ENCODE measurements at places on chromosomes 5 and 9. TPM values are rescaled to one million over a fixed set of nuclear protein-coding genes. Genes with fewer than 3 reads are reported as not detected.

DNA sequence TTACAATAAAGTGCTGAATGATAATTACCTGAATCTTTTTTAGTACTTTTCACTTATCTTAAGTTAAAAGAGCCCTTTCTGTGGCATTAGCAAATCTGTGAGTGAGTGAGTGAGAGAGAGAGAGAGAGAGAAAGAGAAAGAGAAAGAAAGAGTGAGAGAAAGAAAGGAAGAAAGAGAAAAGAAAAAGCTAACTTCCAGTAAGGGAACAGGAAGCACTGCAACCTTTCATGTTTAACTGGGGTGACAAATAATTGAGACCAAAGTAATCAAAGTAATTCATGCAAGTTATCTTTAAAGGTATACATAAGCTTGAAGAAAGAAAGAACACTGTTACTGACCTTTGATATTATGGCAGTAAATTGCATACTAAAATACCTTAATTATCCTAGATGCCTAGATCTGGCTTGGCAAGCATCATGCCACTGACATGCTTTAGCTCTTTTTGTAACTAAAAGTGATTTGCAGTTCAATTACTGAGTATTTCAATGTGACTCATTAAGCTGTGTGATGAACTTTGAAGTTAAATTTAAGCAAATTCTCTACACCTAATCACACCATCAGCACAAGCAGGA, 21.7 kb downstream of the FEM1C start:
- DNase-seq = no peak

DNA sequence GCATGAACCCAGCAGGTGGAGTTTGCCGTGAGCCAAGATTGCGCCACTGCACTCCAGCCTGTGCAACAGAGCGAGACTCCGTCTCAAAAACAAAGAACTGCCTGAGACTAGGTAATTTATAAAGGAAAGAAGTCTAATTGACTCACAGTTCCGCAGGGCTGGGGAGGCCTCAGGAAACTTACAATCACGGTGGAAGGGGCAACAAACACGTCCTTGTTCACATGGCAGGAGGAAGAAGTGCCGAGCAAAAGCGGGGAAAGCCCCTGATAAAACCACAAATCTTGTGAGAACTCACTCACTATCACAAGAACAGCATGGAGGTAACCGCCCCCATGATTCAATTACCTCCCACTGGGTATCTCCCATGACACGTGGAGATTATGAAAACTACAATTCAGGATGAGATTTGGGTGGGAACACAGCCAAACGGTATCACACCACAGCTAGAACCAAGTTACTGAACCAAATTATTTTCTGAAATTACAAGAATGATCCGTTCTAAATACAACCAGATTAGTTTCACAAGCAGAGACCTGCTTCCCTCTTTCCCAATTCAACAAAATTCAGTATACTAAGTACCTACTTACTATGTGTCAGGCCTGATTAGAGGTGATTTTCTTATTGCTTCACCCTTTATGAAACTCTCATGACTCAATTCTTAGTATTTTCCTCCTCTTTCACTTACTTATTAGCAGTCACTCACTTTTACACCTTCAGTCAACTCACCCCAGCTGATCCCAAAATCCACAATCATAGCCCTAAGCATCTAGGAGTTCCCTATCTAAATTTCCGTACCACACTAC, 8.4 kb downstream of the UBTD2 start:
- DNase-seq = no peak

Gene PHYHD1
- total RNA-seq = 28.7 TPM

Gene ZDHHC11
- total RNA-seq = 55.6 TPM

DNA sequence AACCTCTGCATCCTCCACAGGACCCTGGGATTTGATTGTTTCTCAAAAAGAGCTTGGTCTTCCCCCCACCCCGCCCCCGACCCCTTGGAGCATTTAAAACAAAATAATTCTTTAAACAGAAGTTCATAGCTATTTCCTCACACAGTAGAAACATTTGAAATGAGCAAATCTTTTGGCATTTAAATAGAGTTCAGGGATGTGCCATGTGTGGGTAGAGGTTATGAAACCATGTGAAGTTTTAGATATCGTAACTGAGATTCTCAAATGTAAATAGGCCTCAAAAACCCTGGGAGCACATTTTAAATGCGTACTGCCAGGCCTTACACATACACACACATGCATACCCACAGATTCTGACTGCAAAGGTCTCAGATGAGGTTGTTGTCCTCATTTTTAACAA, 66.5 kb downstream of the EPB41L4B start:
- DNase-seq = no peak

GRCh38 chr5:171521679-171522078, 102.2 kb downstream of the FGF18 start:
- no peak for DNase-seq

GRCh38 chr5:134451225-134451935, 39.7 kb upstream of the CDKN2AIPNL start:
- no peak for DNase-seq

GRCh38 chr5:66796305-66797292, 200.4 kb downstream of the MAST4 start:
- no peak for DNase-seq

Gene PDE6A
- total RNA-seq = 0.08 TPM

Gene PCSK5
- total RNA-seq = 3.4 TPM

- DNase-seq = no peak
These were observed 807 bp upstream of the PLGRKT start for GRCh38 chr9:5438301-5439162.

DNA sequence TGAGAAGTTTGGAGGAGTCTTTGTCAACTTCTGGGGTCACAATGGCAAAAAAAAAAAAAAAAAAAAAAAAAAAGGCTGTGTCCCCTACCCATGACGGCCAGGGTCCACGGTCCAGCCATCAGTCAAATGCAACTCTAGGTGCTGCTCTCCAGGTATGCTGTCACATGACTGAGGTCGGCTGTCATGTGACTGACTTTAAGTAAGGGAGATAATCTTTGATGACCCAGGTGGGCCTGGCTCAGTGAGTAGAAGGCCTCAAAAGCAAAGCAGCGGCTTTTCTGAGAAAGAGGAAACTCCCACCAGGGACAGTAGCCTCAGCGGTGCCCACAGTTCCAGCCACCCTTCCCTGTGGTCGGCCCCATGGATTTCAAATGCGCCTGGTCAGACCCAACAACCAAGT, 117.7 kb downstream of the ROR2 start:
- no peak for DNase-seq

DNA sequence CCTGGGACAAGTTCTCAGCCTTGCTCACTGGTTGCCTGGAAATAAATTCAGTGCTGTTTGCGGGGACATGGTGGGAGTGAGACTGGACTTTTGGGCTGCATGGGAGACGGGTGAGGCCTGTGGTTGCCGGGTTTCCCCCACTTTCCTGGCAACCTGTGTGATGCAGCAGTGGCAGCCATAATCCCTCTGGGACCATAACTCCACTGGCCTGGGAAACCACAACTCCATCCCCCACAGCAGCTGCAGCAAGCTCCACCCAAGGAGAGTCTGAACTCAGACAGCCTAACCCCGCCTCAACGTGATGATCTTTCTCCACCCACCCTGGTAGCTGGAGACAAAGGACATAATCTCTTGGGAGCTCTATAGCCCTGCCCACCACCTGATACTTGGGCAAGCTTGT, 349.9 kb downstream of the PIK3R1 start:
- DNase-seq = no peak

- peak; percentile 32 for DNase-seq
These were observed 139.1 kb downstream of the ZNF354C start for GRCh38 chr5:179199246-179199645.

Gene SPATA31E1
- not detected for total RNA-seq

DNA sequence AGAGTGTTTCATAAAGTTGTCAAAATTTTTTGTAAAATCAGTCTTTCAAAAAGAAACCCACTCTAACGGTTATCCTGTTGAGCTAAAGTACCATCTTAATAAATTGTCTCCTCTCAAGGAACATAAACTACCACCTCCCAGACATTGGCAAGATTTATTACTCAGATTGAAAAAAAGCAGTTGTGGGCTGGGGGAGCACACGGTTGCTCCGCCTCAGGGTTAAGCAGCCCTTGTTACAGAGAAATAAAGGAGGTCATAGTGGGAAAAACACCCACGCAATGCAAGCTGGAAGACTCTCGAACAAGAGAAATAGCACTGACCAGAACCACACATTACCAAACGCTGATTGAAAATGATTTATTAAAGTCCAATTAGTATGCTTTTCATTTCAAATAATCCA, 165.3 kb downstream of the LPAR1 start:
- DNase-seq = no peak

- DNase-seq = peak; percentile 47
These were observed 59.5 kb upstream of the GNE start for GRCh38 chr9:36317766-36318165.

Gene MYMK
- not detected for total RNA-seq

Gene FST
- total RNA-seq = 5.8 TPM

DNA sequence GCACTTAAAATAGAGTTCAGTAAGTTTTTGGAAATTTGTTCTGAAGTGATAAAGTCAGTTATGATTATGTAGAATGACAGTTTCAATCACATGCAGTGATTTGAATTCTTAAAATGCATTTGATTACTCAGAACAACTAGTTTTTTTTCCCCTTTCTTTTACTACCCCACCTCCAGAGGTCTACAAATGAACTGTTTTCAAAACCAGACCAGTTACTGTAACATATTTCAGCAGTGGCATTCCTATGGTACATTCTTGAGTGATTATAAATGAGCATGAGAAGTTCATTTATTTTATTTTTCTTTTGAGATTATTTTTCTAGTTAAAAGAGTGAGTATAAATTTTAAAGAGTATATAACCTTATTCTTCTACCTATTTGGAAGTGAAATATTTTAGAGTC, 71.6 kb downstream of the NNT start:
- DNase-seq = no peak

GRCh38 chr9:110180511-110181434, 27.2 kb downstream of the C9orf152 start:
- DNase-seq = no peak

- no peak for DNase-seq
These were observed 85.9 kb downstream of the BOD1 start for GRCh38 chr5:173530547-173530946.

- no peak for DNase-seq
These were observed 460.4 kb downstream of the CDH9 start for GRCh38 chr5:26578002-26578401.

Gene RELL2
- 0.86 TPM for total RNA-seq

DNA sequence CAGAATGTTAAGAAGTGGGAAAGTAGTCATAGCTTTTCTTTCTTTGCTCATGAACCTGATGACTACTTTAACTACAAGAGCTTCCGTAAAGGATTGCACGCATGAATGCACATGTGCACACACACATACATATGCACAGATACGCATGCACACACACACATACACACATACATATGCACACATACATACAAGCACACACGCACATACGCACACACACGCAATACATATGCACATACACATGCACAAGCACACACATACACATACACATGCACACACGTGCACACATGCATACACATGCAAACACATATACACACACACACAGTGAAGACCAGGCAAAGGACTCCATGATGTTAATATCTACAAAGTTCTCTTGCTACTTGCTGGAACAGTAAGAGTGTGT, 22.9 kb downstream of the LSM11 start:
- DNase-seq = no peak

DNA sequence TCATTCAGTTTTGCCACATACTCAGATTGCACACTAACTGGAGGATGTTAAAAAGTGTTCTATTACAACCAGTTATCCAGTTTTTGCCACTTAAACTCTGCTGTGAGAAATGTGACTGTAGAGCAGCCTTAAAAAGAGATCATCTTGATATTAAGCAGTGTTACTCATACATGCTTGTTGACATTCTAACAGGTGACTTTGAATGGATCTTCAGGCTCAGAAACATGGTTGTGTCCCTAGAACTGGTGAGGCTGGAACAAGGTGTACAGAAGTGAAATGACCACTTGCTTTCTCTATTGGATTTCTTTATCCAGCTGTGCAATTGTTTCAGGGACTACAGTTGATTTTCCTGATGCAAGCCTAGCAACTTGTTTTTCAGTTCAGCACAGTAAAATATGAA, 166.1 kb upstream of the CCDC152 start:
- DNase-seq = no peak

Gene SLC6A19
- not detected for total RNA-seq

- DNase-seq = no peak
These were observed 115.3 kb downstream of the MACIR start for GRCh38 chr5:103373597-103374472.

Gene RGS7BP
- total RNA-seq = 5.4 TPM

- DNase-seq = no peak
These were observed 226.5 kb downstream of the TAF11L14 start for GRCh38 chr5:17860660-17861315.

- DNase-seq = no peak
These were observed 19.2 kb downstream of the ANKHD1 start for GRCh38 chr5:140420665-140421361.

DNA sequence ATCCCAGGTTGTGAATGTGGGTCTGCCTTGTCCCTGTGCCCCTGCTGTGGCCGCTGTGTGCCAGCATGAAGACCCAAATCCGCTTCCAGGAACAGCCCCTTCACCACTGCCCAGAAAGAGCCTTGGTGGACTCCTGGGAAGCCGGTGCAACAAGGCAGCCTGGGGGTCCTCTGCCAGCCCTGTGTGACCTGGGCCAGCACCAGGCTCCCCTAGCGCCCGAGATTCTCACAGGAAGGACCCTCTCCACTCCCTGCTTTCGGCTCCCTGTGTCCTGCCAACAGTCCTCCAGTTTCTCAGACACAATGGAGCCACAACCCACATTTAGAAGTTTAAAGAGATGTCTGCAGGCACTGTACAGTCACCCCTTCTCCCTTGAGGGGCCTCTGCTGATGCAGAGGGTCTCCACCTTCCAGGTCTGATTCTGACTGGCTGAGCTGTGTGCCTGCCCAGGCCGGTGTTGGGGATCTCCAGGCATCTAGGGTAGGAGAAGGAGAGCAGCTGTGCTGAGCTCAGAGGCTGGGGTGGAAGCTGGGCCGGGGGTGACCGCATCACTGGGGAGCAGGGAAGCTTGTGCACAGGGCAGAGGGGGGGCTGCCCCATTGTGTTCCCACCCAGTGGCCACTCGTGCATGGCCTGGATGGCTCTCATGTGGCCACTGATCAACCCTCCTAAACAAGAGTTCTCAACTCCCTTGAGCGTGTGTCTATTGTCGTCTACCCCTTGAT, 174.0 kb downstream of the IRX2 start:
- DNase-seq = no peak

Gene PLEKHG4B
- total RNA-seq = not detected

Gene ABLIM3
- 131 TPM for total RNA-seq

DNA sequence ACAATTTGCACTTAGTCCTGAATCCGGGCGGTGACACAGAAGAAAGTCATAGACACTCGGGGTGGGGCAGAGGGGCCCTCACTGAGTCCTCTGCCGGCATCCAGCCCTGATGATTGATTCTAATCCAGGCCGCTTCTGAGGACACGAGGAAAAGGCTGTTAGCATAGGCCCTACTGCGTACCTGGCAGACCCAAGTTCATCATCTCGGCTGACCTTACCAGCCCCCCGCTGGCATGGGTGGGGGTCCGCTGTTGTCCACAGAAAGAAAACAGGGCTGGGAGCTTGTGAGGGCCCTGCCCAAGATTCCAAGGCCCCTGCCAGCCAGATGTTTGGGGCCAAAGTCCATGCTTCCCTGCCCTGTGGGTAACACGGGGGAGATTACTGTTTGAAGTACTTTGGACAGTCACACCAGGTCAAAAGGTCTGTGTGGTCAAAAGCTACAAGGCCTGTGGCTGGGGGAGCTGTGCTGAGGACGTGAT, 24.5 kb downstream of the ERGIC1 start:
- no peak for DNase-seq

Data from Right ventricle myocardium superior (tissue), 1 donor.